Activated CD4-positive, alpha-beta memory T cell treated with anti-CD3 and anti-CD28 coated beads for 36 hours (primary cell): ENCODE measurements at places on chromosomes 1 and 21.

- no peak overlapping the region for H3K4me3 ChIP-seq
- DNase-seq: no peak
- H3K27me3 ChIP-seq: peaks cover 3% of the 10 kb centered on the region
- no peak overlapping the region for H3K27ac ChIP-seq
- H3K36me3 ChIP-seq: no peaks in the 10 kb centered on the region
- H3K4me1 ChIP-seq: no peaks in the 10 kb centered on the region
Observed at GRCh38 chr1:192861860-192862259, 53.0 kb downstream of the RGS2 start.

- peaks cover 32% of the 10 kb centered on the region for H3K4me1 ChIP-seq
- peak within 1 kb of the TSS; percentile 80 for H3K4me3 ChIP-seq
- H3K27me3 ChIP-seq: peaks cover 86% of the 10 kb centered on the region
- DNase-seq: peak; percentile 61
Observed at GRCh38 chr1:213987927-213988506, at the start of gene PROX1. Gene PROX1, plus strand, starts transcription at chr1:213987973. Its CDS starts 8,563 bp downstream, at chr1:213996536.

DNA sequence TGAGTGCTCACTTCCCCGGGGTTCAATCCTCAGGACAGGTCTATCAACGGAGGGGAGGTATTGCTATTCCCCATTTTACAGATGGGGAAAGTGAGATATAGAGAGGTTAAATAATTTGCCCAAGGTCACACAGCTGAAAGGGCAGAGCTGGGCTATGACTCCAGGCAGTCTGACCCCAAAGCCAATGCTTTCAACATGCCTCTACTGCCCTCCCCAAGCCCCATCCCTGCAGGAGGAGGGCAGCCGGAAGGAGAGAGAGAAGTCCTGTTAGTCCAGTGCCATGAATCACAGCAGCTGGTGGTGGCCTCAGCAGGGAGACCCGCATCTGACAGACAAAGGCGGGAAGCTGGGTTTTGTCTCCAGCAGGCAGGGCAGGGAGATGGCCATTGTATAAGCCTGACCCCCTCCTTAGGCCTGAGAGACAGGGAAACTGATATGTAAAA, 20.0 kb upstream of the CLIC4 start:
- H3K36me3 ChIP-seq: no peaks in the 10 kb centered on the region
- H3K27ac ChIP-seq: no peak overlapping the region
- no peak overlapping the region for H3K4me3 ChIP-seq
- peaks cover 11% of the 10 kb centered on the region for H3K4me1 ChIP-seq
- no peak for DNase-seq
- H3K27me3 ChIP-seq: no peaks in the 10 kb centered on the region

GRCh38 chr21:14827468-14827867, 237.3 kb downstream of the NRIP1 start:
- no peaks in the 10 kb centered on the region for H3K36me3 ChIP-seq
- H3K27ac ChIP-seq: no peak overlapping the region
- no peak overlapping the region for H3K4me3 ChIP-seq
- peaks cover 10% of the 10 kb centered on the region for H3K4me1 ChIP-seq

- no peak overlapping the region for H3K4me3 ChIP-seq
- peaks cover 36% of the 10 kb centered on the region for H3K4me1 ChIP-seq
- no peak overlapping the region for H3K27ac ChIP-seq
- H3K27me3 ChIP-seq: no peaks in the 10 kb centered on the region
- peak; percentile 45 for DNase-seq
Observed at GRCh38 chr1:28893403-28894102, 20.8 kb upstream of the EPB41 start.

DNA sequence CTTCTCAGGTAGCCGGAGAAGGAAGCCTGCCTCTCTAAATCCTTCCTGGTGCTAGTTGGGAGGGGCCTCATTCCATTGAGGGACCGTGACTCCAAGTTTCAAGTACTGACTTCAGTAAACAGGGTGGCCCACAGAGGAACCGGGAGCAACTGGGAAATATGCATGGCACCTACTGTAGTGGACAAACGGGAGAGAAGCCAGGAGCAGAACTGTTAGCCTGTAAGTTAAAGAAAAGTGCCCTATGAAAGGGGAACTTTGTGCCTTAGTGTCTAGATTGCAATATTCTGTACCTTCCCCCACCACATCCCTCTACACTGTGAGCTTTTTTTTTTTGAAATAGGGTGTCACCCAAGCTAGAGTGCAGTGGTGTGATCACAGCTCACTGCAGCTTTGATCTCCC, 33.2 kb upstream of the KANK4 start:
- no peak overlapping the region for H3K4me3 ChIP-seq
- H3K4me1 ChIP-seq: no peaks in the 10 kb centered on the region
- DNase-seq: no peak

GRCh38 chr1:184906761-184907160, 67.5 kb downstream of the NIBAN1 start:
- H3K27me3 ChIP-seq: no peaks in the 10 kb centered on the region
- peaks cover 26% of the 10 kb centered on the region for H3K4me1 ChIP-seq
- H3K27ac ChIP-seq: no peak overlapping the region
- no peak for DNase-seq
- H3K4me3 ChIP-seq: no peak overlapping the region

DNA sequence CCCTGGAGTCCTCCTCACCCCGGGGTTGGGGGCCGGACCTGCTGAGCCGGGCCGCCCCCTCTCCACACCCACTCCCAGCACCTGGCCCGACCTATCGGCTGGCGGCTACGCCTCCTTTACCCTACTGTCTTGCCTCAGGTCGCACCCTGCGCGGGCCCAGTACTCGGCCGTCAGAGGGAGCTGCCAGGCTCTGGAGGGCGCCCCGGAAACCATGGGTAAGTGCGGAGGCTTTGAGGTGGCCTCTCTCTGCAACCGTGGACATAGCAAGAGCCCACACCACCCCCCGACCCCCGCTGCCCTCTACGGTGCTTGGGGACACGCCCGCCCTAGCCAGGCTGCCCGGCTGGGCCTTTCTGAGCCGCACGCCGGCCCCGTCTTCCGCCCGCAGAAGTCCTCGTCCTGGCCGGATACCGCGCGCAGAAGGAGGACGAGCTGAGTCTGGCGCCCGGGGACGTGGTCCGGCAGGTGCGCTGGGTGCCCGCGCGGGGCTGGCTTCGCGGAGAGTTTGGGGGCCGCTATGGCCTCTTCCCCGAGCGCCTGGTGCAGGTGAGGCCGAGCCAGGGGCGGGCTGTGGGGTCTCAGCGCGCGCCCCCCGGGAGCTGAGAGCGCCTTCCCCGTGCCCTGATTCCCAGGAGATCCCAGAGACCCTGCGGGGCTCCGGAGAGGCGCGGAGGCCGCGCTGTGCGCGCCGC, at the start of gene SH3D21:
TSS of gene SH3D21 (plus strand) at position 159 of the 692 bp plus-strand sequence. CDS start at position 212, 53 bp downstream.
- peaks cover 49% of the 10 kb centered on the region for H3K4me1 ChIP-seq
- H3K4me3 ChIP-seq: peak within 1 kb of the TSS; percentile 95
- H3K27me3 ChIP-seq: no peaks in the 10 kb centered on the region
- DNase-seq: peak; percentile 71

DNA sequence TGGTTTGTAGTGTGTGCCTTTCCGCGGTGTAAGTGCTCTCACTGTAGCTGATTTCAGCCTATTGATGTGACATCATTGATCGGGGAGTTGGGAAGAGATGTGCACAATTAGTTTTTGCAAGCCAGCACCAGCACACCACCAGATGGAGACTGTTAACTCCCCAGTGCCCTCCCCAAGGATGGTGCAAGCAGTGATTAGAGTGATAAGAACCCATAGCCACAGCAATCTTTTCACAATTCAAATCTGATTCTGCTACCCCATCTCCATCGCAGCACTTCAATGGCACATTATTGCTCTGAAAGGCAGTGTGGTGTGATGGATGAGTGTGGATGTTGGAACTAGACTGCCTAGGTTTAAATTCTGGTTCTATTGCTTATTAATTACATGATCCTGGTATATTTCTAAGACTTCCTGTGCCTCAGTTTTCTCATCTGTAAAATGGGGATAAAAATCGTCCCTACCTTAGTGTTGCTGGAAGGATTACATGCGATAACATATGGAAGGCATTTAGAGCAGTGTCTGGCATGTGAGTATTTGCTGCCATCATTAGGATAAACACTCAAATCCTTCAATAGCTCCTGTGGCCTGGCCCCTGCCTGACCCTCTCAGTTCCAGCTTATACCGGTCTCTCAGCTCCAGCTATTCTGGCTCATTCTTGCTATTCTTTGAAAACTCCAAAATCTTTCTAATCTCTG, 6.7 kb downstream of the CSF3R start:
- H3K27me3 ChIP-seq: no peaks in the 10 kb centered on the region

DNA sequence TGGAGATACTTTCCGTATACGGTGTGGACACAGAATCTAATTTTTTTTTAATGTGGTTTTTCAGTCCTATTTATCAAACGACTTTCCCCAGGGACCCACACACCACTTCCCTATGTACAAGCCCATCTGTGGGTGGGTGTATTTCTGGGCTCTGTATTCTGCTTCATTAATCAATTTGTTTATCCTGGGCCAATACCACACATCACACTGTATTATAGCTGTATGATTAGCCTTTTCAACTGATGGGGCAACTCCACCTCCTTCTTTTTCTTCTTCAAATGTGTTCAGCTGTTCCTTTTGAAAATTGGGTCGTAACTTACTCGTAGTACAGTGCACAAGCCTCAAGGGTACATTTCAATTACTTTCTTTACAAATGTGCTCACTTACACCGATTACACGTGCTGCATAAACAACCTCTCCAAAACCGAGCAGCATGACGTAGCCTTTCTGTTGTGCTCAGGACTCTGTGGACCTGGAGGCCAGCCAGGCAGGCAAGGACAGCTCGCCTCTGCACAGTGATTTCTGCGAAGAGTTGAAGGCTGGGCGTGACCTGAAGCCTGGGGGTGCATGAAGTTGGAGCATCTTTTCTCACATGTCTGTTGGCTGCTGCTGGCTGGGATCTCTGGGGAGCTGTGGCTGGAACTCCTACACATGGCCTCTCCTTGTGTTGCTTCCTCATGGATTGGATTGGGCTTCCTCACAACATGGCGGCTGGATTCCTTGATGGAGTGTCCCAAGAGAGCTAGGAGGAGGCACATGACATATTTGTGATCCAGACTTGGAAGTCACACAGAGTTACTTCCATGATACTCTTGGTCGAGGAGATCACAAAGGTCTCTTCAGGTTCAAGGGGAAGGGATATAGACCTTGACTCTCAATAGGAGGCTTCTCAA, 126.5 kb downstream of the CRYAA start:
- H3K4me3 ChIP-seq: no peak overlapping the region
- H3K27ac ChIP-seq: no peak overlapping the region
- H3K36me3 ChIP-seq: no peaks in the 10 kb centered on the region
- peaks cover 6% of the 10 kb centered on the region for H3K27me3 ChIP-seq
- no peak for DNase-seq
- H3K4me1 ChIP-seq: no peaks in the 10 kb centered on the region

DNA sequence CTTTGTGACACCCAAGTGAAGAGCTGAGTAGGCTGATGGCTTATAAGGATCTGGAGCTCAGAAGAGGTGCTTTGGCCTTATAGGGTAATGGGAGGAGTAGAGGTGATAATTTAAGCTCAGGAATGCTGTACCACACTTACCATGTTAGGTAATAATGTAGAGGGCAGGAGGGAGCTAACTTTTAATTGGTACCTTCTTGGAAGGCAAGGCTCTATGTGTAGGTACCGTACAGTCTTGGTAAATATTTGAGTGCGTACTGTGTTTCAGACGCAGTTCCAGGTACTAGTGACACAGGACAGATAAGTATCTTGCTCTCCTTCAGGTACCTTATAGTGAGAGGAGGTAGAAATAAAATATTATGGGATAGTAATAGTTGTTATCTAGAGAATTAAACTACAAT, 16.8 kb downstream of the CAMSAP2 start:
- H3K27me3 ChIP-seq: no peaks in the 10 kb centered on the region
- peaks cover 7% of the 10 kb centered on the region for H3K4me1 ChIP-seq
- no peak overlapping the region for H3K27ac ChIP-seq
- H3K36me3 ChIP-seq: no peaks in the 10 kb centered on the region

DNA sequence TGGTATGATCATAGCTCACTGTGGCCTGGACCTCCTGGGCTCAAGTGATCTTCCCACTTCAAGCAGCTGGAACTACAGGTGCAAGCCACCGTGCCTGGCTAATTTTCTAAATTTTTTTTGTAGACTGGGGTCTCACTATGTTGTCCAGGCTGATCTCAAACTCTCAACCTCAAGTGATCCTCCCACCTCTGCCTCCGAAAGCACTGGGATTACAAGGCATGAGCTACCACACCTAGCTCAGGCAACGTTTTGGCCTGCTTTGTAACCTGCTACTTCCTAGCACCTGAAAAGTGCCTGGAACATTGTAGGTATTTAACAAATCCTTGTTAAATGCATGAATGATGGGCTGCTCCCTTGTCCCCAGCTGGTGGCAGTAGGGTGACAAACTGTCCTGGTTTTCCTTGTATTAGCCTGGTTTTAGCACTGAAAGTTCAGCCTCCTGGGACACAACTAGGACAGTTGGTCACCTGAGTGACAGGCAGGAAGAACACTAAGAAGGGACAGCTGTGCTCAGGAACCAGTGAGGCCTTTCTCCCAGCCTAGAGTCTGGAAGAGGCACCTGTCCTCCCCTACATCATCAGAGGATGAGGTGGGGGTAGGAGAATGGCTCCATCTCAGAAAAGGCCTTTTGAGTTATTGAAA, 88.5 kb upstream of the CD34 start:
- no peak overlapping the region for H3K4me3 ChIP-seq
- H3K4me1 ChIP-seq: no peaks in the 10 kb centered on the region
- no peaks in the 10 kb centered on the region for H3K36me3 ChIP-seq
- no peak for DNase-seq
- no peak overlapping the region for H3K27ac ChIP-seq

- peak overlapping the region; percentile 77 for H3K27ac ChIP-seq
- no peaks in the 10 kb centered on the region for H3K27me3 ChIP-seq
- peaks cover 79% of the 10 kb centered on the region for H3K4me1 ChIP-seq
- DNase-seq: no peak
Observed at GRCh38 chr1:31923901-31924535, 14.2 kb downstream of the PTP4A2 start.

DNA sequence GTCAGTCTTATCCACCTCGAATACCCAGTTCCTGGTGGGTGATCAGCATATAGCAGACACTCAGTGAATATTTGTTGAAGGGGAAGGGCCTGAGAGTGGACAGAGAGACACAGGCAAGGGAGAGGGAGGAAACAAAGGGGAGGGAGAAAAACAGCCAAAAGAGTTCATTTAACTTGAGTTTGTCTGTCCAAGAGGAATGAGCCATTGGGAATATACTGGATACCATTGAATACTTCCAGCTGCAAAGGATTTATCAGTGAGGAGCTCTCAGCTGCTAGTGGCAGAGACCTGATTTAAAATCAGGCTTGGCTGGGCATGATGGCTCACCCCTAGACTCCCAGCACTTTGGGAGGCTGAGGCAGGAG, 11.5 kb upstream of the BGLAP start:
- no peak overlapping the region for H3K4me3 ChIP-seq
- DNase-seq: no peak
- no peak overlapping the region for H3K27ac ChIP-seq
- H3K27me3 ChIP-seq: no peaks in the 10 kb centered on the region
- peaks cover 17% of the 10 kb centered on the region for H3K4me1 ChIP-seq
